ENCODE measurements at places on chromosomes 7 and 10.
A peak's percentile ranks its signal among the peaks of the same experiment; 100 is the strongest.

- DNase-seq = no peak
Observed at GRCh38 chr7:50405221-50405620, 44.9 kb downstream of the FIGNL1 start.

GRCh38 chr10:67959839-67960476, 75.5 kb downstream of the SIRT1 start:
- no peak for DNase-seq

DNA sequence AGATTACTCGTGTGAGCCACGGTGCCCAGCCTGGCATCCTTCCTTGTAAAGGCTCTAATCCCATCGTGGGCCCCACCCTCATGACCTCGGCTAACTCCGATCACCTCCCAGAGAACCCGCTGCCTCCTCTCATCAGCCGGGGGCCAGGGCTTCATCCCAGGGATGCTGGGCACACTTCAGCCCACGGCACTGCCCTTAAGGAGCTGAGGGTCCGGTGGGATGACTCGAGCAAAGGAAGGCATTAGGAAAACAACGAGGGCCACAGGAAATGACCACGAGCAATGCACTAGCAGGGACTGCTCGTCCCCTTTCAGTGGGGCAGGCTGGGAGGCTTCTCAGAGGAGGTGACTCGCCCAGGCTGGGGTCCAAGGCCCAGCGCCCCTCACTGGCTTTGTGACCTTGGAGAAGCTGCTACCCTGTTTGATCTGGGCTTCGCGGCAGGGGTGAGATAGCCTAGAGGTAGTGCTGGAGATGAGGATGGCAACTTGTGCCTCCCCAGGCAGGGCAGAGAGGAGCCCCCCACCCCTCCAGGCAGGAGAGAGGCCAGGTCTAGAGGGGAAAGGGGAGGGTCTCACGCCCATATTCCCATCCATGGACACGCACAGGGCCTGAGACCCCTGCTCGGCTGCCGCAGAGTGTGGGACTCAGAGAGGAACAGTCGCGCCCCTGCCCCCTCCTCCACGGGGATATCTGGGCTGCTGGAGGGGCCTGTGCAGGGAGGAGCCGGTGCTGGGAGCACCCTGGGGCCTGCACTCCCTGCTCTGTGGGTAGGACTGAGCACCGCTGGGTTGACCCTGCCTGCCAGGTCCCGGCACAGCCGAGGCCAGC, 26.8 kb downstream of the ELFN1 start:
- DNase-seq = peak; percentile 6

DNA sequence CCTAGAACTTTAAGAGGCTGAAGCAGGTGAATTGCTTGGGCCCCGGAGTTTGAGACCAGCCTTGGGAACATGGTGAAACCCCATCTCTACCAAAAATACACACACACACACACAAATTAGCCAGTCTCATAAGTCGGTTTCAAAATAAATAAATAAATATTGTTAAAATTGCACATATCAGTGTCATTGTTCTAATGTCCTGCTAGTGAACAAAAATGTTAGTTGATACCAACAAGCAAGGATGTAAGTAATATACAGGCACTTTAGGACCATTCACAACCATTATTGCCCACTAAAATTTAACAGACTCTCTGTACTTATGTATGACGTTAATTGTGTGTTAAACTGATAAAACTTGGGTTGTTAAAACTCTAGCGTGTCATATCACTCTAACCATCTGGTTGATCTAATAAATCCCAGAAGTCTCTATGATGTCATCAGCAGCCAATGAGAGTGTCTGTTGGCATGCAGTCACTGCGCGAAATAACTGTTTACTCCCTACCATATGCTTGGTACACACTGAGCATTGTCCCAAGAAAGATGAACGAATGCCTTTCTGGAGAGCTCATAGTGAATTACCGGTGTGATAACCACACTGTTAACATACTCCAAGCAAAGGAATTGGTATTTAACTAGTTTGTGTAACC, 30.4 kb upstream of the OTUD1 start:
- DNase-seq = peak; percentile 2

DNA sequence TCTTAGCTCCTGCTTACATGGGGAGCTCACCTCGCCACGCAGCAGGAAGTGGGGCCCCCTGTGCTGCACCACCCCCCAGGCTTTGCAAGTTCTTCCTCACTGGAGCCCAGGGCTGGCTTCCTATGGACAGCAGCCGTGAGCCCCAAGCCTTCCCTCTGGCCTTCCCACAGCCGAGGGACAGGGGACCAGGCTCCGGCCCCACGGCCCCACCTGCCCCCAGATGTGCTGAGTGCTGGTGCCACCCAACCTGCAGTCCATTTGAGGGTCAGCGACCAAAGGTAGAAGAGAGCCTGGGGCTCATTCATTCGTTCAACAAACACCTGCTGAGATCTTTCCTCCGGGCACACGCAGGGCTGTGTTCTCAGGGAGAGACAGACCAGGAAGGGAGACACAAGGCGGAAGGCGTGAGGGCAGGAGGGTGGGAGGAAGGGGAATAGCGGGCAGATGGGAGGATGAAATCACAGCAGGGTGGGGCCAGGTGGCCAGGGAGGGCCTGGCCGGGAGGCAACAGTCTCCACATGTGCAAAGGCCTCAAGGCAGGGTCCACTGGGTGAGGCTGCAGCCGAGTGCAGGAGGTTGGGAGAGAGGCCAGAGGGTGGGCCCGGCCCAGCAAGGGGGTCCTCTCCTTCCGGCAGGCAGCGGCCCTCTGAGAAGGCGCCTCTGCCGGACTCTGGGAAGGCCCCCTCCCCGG, 100.1 kb downstream of the FOXL3 start:
- DNase-seq = peak; percentile 5

- no peak for DNase-seq
Observed at GRCh38 chr10:4837551-4837950, 11.5 kb downstream of the AKR1E2 start.

DNA sequence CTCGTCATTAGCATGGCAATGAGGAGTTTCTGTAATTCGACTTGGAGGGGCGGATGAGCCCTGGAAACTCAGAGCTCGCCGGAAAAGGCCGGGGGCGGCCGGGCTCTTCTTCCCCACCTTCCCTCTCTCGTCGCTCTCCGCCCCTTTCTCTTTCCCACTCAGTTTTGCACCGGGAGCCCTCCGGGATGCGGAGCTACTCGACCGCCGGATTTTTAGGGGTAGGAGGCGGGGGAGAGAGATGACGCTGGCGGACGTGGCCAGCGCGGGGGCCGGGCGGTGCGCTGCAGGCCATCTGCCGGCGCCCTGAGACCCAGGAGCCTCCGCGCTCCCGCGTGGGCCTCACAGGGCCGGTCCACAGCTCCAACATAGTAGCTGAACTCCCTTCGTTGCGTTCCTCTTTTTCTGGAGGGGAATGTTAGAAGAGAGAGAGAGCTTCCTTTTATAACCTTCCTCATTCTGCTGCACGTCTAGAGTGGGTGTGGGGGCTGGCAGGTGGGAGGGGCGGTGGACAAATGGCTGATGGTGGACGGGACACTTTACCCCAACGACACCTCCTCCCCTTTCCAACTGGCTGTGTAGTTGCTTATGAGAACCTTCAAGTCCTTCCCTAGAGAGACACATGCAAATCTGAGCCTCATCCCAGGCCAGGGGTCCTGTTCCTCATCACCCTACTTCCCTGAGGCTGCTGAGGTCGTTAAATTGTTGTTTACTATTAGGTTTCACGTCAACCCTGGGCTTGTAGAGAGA, 1.1 kb upstream of the HOXA1 start:
- peak; percentile 71 for DNase-seq

DNA sequence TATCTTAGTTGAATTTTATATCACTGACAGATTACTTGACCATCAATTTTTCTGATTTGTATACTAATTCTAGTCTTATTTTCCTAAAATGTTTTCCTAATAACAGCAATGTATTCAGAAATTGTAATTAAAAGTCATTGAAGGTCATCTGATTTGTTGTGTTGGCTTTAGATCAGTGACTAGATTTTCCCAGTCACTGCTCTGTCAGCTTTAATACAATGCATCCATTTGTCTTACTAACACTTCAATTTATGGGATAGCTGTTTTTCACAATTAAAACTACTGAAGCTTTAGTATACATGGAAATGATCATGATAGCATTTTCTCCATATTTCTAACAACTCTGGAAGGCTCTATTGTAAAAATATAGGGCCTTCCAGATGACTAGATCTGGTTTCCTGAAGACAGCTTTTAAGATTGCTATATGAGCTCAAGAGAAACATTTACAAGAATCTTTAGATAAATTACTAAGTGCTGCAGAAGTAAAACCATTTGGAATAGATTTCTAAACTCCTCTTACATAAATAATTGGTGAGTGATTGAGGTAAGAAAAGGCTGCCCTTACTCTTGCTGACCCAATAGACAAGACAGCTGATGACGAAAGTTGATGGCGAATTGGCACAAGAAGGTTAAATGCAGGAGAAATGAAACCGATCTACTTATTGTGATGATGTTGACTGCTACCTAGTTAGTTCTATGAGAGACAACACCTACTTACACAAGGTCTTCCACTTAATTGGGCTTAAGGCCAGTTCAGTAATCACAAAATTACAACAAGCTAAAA, 74.1 kb downstream of the LRRTM3 start:
- no peak for DNase-seq

Data from Daoy (cell line).